Muscle of leg (tissue), 16 donors: ENCODE measurements at places on chromosomes 16 and 17. TPM values are rescaled to one million over a fixed set of nuclear protein-coding genes. Genes with fewer than 3 reads are reported as not detected.

GRCh38 chr17:4863321-4863720 lies 30.2 kb downstream of the MINK1 start:
- no peaks in the 10 kb centered on the region for H3K27me3 ChIP-seq
- H3K4me3 ChIP-seq: no peak overlapping the region
- H3K27ac ChIP-seq: no peak overlapping the region
- peaks cover 15% of the 10 kb centered on the region for H3K4me1 ChIP-seq
- H3K36me3 ChIP-seq: peaks cover 13% of the 10 kb centered on the region

DNA sequence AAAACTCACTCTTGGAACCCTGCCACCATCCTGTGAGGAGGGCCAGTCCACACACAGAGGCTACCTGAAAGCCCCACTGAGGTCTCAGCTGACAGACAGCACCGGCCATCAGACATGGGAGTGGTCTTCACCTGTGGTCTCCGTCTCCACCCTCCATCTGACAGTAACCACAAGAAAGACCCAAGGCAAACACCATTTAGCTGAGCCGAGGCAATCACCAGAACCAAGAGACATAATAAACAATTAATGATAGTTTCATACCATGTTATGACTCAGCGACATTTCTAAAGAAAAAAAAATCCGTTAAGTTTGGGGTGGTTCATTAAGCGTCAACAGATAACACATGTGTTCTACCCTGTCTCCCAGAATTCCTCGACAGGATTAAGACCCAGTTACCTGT lies 6.1 kb upstream of the EVPLL start:
- no peak for DNase-seq
- no peak overlapping the region for H3K27ac ChIP-seq
- no peaks in the 10 kb centered on the region for H3K4me1 ChIP-seq
- no peak overlapping the region for H3K4me3 ChIP-seq

GRCh38 chr17:81101614-81102306 lies 63.5 kb upstream of the PVALEF start:
- no peak overlapping the region for H3K4me3 ChIP-seq
- no peak overlapping the region for H3K27ac ChIP-seq
- no peaks in the 10 kb centered on the region for H3K27me3 ChIP-seq
- H3K4me1 ChIP-seq: peaks cover 20% of the 10 kb centered on the region

DNA sequence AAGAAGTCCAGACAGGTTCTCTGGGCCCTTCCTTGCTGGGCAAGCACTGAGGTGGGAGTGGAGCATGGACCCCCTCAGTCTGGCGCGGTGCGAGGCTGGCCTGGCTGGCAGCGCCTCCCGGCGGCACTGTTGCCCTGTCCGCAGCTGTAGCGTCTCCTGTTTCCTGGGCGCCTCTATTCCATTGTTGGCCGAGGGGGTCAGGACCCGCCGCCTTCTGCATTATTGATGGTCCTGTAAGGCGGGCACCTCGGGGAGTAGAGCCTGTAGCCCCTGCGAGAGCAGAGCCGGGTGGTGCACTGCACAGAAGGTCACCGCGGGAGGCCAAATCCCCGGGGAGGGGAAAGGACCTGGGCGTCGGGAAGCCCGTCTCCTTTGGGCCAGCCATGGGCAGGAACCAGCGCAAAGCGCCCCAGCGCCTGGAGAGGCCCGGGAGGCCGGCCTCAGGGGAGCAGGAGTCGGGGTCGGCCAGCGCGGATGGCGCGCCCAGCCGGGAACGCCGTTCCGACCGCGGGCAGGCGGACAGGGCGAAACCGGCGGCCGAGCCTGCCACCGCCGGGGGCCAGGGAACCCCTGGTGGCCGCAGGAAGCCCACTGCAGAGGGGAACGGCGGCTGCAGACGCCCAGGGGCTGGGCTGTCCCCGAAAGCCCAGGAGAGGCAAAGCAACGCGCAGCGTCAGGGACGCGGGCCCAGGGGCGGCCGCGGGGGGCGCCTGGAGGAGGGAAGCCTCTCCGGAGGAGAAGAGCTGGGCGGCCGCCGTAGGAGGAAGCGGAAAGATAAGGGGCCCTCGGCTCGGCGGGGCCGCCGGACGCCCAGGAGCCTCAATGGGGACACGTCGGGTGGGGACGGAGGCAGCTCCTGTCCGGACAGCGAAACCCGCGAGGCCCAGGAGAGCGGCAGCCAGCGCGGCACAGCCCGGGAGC lies at the start of gene MYO15B:
TSS of gene MYO15B (plus strand) at position 126 of the 921 bp plus-strand sequence. CDS start at position 384, 258 bp downstream.
- peaks cover 19% of the 10 kb centered on the region for H3K4me1 ChIP-seq
- H3K27me3 ChIP-seq: no peaks in the 10 kb centered on the region
- peak; percentile 77 for DNase-seq
- peaks cover 18% of the 10 kb centered on the region for H3K36me3 ChIP-seq
- H3K27ac ChIP-seq: peak within 1 kb of the TSS; percentile 91

Gene PRCD
- total RNA-seq: 3.9 TPM
